Right lung (tissue), 10 donors: ENCODE measurements at places on chromosomes 2 and 18. TPM values are rescaled to one million over a fixed set of nuclear protein-coding genes. Genes with fewer than 3 reads are reported as not detected.

DNA sequence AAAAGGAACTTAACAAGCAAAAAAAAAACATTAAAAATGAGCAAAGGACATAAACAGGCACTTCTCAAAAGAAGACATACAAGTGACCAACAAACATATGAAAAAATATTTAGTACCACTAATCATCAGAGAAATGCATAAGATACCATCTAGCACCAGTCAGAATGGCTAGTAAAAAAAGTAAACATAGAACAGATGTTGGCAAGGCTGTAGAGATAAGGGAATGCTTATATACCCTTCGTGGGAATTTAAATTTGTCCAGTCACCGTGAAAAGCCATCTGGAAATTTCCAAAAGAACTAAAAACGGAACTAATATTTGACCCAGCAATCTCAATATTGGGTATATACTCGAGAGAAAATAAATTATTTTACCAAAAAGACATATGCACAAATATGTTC, 1751.3 kb upstream of the LRRTM1 start:
- no peak for DNase-seq

- DNase-seq = no peak
These were observed 85.9 kb downstream of the GLI2 start for GRCh38 chr2:120821446-120822160.

The FABP1 gene
- 0.22 TPM for polyA plus RNA-seq

- peak; percentile 71 for DNase-seq
These were observed 5.8 kb upstream of the MRPL33 start for GRCh38 chr2:27765621-27766286.

GRCh38 chr2:9858730-9859068, 15.4 kb downstream of the TAF1B start:
- DNase-seq = no peak

The PKDCC gene
- 122 TPM for polyA plus RNA-seq

DNA sequence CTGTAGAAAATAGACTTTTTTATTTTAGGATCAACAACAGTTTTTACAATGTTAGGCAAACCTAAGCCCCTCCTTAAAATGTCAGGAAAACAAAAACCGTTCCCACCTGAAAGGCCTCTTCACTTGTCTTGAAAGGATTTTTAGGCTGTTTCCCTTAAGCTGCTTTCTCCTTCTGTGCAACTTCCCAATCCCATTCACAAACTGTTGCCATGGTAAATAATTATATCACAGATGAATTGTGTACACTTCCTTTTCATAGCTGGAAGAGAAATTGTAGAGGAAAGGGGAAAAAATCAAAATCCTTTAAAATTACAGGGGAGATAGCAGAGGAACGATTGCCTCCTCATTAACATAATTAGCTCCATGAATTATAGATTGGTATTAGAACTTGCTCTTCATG, 1488.0 kb upstream of the CELF4 start:
- DNase-seq = peak; percentile 30

- no peak for DNase-seq
These were observed 7.8 kb upstream of the RAB12 start for GRCh38 chr18:8601277-8602032.

GRCh38 chr2:113685471-113685870, 58.4 kb downstream of the RABL2A start:
- DNase-seq = no peak

- DNase-seq = no peak
These were observed 29.0 kb upstream of the DPYSL5 start for GRCh38 chr2:26818972-26819371.

DNA sequence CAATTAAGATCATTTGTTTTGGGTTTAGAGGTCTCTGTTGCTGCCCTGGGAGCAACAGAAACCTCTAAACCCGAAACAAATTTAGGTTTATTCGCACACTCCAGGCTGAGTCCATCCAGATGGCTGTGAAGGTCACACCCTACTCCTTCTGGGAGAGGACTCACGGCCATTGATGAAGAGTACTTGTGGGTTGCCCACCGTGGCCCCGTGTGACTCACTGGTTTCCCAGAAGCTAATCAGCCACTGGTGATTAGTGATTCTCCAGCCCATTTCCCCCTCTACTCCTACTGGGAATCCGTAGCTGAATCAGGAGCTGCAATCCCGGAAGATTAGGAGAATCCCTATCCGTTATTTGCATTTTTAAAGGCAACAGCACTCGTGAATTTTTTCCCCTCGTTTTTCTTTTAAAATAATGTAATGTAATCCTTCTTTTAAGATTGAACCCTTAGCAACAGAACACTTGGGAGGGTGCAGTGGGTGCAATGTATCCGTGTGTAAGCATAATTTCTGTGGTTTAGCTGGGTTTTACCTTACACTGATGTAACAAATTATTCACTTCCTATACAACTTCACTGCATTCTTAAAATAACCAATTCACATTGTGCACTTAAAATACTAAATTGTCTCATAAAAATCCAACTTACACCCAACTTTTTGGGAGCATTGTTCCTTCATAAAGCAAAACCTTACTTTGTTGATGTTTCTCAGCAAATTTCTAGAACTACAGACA, 27.5 kb upstream of the EPAS1 start:
- no peak for DNase-seq

The SMAD7 gene
- polyA plus RNA-seq = 68.8 TPM

- DNase-seq = peak; percentile 55
These were observed 283.0 kb upstream of the PXDN start for GRCh38 chr2:2027271-2027670.

The CAPN13 gene
- 1.1 TPM for polyA plus RNA-seq
